ENCODE measurements at places on chromosomes 3 and 15. TPM values are rescaled to one million over a fixed set of nuclear protein-coding genes. Genes with fewer than 3 reads are reported as not detected.

GRCh38 chr3:131794766-131795388 is 239.9 kb downstream of the CPNE4 start:
- DNase-seq: peak; percentile 65

DNA sequence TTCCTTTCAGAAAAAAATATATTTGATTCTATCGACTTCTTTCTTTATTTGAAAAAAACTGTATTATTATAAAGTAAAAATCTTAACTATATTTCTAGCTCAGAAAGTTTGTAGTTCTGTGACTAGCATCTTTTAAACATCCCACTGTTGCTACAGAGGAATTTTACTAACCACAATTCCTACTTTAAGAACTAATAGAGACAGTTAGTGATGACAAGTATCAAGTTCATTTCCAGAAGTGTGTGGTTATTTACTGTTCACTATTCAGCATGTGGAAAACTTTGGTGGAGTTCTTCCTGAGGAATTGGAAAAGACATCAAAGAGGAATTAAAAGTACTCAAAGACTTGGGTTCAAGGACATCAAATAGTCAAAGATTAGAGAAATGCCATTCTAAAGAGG is 524.1 kb upstream of the CBLB start:
- DNase-seq: no peak

DNA sequence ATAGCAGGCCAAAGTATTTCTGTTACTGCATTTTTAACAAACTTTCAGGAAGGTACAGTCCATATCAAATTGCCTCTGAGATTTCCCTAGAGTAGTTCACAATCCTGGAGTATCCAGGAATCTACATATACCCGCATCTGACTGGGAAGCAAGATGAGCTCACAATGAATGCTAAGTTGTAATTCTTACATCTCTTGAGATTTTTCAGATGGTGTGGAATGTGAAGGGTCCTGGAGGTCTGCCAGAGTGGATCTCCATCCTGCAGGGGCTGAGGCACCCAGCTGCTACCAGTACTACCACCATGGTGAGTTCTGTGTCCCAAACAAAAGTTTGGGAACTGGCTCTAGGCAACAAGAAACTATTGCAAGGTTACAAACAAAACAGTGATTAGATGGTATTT is 156.7 kb upstream of the CCDC54 start:
- DNase-seq: no peak

The CLRN1 gene
- total RNA-seq: not detected

The GCHFR gene
- total RNA-seq: 2.8 TPM

The CEMIP gene
- total RNA-seq: 5.8 TPM

The RTP1 gene
- total RNA-seq: not detected
